Left renal pelvis (tissue), 4 donors: ENCODE measurements at places on chromosomes 6 and 20. TPM values are rescaled to one million over a fixed set of nuclear protein-coding genes. Genes with fewer than 3 reads are reported as not detected.
A peak's percentile ranks its signal among the peaks of the same experiment; 100 is the strongest.

The FERMT1 gene
- polyA plus RNA-seq: 3.6 TPM

The GSTA2 gene
- 0.29 TPM for polyA plus RNA-seq

The TFEB gene
- 10.2 TPM for polyA plus RNA-seq

The RIPOR2 gene
- 7.3 TPM for polyA plus RNA-seq

The IL20RA gene
- 1.6 TPM for polyA plus RNA-seq

The SNX21 gene
- polyA plus RNA-seq: 21.1 TPM

The CCM2L gene
- polyA plus RNA-seq: 9.2 TPM

The CST2 gene
- not detected for polyA plus RNA-seq

The POU5F1 gene
- 3.8 TPM for polyA plus RNA-seq

The PAK5 gene
- polyA plus RNA-seq: 0.46 TPM

The LST1 gene
- polyA plus RNA-seq: 10.3 TPM

The TMEM170B gene
- polyA plus RNA-seq: 10.7 TPM

GRCh38 chr6:156009656-156010055 is 554.0 kb upstream of the NOX3 start:
- no peak for DNase-seq

DNA sequence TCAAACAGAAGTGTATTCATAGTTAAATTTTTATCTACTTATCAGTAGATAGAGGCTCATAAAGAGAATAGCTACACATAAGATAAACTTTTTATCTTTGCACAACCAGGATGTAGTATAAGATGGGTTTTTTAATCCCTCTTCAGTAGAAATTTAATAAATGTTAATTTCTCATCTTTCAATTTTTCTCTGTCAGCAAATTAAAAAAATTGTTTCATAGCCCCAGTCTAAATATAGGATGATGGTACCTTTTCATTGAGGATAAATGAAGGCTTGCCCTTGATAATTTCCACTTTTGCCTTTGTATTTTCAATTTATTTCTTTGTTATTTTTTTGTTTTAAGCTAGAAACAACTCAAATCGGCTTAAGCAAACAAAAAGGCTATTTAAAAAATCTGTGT is 251.2 kb upstream of the NOX3 start:
- no peak for DNase-seq

- no peak for DNase-seq
Observed at GRCh38 chr6:157941101-157941863, 40.4 kb upstream of the SYNJ2 start.

DNA sequence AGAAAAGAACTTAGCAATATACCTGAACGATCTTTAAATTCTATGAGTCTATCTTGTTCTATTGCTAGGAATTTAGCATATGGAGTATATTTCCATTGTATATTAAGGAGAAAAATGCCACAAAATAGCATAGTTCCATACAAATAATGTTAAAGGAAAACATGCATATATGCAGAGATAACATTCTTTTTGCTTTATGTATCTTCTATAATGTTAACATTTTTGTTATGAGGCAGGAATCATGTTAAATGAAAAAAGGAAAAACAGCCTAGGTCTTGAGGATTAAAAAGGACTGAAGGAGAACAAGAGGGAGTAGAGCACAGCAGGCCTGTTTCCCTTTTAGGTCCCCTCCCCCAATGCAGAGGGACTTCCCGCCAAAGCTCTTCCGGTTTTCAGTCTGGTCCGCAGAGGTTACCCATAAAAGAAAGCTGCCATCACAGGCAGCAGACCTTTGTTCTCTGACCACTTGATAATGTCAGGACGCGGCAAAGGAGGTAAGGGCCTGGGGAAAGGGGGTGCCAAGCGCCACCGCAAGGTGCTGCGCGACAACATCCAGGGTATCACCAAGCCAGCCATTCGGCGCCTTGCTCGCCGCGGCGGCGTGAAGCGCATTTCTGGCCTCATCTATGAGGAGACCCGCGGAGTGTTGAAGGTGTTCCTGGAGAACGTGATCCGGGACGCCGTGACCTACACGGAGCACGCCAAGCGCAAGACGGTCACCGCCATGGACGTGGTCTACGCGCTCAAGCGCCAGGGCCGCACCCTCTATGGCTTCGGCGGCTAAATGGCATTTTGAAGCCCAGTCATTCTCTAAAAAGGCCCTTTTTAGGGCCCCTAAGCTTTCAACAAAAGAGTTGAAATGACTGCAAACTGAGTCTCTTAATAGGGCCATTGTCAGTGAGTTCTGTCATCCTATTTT is 108.4 kb upstream of the PRSS16 start:
- DNase-seq: peak; percentile 82

- DNase-seq: no peak
Observed at GRCh38 chr6:106872049-106872448, 102.5 kb downstream of the CD24 start.

- peak; percentile 42 for DNase-seq
Observed at GRCh38 chr20:18224968-18225568, 63.3 kb upstream of the ZNF133 start.

DNA sequence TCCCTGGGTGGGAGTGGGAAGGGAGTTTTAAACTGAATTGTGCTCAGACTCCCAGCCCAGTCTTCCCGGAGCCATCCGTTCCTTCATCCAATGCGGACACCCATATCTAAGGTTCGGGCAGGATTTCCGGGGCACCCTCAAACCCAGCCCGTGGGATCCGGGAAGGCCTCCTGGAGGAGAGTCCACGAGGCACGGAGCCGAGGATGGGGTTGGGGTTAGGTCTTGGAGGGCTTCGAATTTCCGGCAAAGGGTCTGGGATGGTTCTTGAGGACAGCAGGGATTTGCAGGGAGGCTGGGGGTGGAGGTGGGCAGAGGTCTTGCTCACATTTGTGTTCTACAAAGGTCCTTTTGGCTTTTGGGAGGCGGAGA is 49.5 kb upstream of the SLC32A1 start:
- DNase-seq: no peak

- no peak for DNase-seq
Observed at GRCh38 chr6:18680842-18681241, 293.7 kb downstream of the RNF144B start.

DNA sequence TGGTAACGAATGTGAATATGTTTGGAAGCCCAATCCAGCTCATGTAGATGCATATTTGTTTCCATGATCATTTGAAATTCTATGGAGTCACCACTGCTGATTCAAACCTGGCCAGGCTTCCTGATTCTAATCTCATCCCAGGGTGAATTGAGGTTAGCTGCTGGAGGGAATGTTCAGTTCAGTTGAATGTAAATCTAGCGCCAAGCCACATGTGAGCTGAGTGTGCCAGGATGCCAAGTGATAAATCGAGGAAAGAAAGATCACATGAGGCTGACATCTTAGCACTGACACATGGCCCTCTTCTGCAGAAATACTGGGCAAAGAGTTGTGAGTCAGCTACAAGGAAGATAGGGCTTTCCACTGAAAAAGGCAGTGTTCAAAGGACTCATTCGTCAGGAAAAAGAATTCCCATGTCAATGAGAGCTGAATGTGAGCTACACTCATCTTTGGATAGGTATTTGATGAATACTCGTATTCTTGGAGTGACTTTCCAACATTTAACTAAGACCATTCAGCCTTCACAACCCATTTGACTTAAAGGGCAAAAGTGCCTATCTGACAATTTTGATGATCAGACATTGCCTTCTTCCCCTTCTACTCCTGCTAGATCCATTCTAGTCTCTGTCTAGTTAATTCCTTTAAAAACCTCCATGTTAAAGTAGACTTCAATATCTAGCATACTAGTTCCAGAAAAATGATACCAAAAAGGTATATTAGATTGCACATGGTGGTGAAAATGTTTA is 172.1 kb downstream of the MTFR2 start:
- DNase-seq: no peak

- no peak for DNase-seq
Observed at GRCh38 chr20:59932616-59933295, 681 bp downstream of the SYCP2 start.

DNA sequence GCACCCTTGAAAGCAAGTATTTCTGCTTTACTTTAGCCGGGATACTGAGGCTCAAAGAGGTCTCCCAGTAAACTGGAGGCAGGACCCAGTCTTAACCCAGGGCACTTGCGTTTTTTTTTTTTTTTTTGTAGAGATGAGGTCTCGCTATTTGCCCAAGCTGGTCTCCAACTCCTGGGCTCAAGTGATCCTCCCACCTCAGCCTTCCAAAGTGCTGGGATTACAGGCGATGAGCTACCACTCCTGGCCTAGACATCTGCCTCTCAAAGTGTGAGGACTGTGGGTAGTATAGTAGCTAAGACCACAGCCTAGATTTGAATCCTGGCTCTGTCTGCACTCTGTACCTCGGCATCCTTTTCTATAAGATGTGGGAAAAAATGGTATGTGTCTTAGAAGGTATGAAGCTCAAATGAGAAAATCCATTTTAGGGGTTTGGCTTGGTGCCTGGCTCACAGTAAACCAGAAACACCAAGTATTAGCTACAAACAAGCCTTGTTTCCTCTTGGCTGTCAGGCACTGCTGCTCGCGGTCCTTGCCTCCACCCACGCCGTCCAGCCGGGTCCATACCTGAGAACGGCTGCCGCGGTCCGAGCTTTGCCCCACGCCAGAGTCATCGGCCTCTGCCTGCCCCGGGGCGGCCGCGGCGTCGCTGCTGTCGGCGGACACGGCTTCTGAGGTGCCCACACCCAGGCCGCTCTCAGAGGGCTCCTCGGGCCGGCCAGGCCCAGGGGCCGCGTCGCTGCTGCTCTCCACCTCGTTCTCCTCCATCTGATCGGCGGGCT is 1.2 kb downstream of the ZNF335 start:
- DNase-seq: no peak

GRCh38 chr6:117906958-117907600 is at the start of gene SLC35F1:
Gene SLC35F1, plus strand, starts transcription at chr6:117907264.
- DNase-seq: no peak

DNA sequence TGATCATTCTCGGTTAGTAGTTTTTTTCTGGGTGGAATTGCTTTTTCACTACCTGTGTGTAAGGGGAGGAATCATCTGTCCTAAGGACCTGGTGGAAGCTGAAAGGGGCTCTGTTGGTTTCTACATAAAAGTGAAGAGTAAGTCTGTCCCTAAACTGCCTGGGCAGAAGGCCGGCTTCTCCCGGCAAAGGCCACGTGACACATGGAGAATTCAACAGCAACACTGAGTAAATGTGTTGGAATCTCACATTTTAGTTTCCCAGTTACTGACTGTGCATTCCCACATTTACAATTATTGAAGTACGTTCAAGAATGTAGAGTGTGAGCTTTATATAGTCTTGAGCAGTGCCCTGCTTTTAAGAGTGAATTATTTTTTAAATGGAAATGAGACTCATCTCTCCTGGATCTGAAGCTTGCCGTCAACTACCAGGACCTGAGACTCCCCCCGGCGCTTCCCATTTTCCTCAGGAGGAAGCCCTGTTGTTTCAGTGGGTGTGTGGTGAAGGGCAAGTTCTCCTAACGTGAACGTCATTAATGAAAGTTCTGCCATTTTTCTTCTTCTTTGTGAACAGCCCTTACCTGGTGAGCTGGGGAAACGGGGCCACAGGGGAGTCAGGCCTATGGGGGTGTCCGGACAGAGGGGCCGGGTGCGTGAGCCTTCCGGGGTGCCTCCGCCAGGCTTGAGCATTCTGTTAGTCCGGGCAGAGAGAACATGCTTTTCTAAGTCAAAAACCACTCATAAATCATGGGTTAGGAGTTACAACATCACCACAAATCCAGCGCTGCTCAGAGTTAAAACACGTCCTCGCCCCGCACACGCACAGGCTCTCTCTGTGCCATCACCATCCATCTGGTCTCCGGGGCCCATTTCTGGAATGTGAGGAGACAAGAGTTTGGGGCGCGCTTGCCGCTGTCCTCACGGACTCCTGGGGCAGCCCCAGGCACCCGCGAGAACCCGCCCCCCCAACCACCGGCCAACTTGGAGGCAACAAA is 56.6 kb upstream of the SMOC2 start:
- no peak for DNase-seq

DNA sequence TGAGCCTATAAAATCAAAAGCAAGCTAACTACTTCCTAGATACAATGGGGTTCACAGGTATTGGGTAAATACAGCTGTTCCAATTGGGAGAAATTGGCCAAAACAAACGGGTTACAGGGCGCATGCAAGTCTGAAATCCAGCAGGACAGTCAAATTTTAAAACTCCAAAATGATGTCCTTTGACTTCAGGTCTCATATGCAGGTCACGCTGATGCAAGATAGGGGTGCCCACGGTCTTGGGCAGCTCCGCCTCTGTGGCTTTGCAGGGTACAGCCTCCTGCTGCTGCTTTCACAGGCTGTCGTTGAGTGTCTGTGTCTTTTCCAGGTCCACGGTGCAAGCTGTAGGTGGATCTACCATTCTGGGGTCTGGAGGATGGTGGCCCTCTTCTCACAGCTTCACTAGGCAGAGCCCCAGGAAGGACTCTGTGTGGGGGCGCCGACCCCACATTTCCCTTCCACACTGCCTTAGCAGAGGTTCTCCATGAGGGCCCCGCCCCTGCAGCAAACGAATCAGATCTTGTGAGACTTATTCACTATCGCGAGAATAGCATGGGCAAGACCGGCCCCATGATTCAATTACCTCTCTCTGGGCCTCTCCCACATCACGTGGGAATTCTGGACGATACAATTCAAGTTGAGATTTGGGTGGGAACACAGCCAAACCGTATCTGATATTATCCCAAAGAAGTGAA is 11.9 kb upstream of the SMIM29 start:
- DNase-seq: no peak

GRCh38 chr6:73704798-73705197 is 8.8 kb downstream of the CD109 start:
- DNase-seq: no peak

DNA sequence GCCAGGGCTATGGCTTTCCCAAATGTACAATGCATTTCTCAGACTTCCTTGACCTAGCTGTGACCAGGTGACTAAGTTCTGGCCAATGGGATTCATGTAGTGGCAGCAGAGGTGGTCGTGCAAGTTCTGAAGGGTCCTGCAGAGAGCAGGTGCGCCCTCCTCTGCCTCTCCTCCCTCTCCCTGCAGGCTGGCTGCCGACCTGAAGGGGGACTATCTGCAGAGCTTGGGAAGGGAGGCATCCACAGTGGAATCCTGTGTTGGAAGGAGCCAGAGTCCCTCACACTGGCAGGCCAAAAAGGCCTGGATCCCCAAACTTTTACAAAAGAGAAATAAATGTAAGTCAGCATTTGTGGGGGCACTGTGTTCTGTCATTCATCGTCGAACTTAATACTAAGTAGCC is 66.6 kb downstream of the CDH26 start:
- no peak for DNase-seq

DNA sequence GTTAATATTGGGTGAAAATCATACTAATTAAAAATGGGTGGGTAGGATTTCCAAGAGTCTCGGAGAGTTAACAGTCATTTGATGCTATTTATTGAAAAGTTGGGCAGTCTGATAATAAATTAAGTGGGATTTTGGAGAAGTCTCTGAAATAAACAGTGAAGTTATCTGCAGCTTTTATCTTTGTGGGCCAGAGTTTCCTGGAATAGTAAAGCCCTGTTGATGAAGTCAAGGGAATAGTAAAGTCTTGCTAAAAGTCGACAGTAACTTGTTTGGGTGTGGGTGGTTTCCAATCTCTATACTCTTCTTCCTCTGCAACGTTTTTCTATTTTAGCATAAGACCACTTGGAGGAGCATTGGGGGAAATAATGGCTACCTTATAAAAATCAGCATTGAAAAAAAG is 493.6 kb downstream of the EPM2A start:
- no peak for DNase-seq

- no peak for DNase-seq
Observed at GRCh38 chr20:2137552-2138201, 36.0 kb downstream of the STK35 start.

GRCh38 chr6:127022302-127022701 is 96.2 kb upstream of the RSPO3 start:
- DNase-seq: no peak

GRCh38 chr6:106967936-106968555 is 6.5 kb downstream of the CD24 start:
- DNase-seq: no peak

- DNase-seq: no peak
Observed at GRCh38 chr20:4637081-4637797, 84.5 kb upstream of the PRND start.
